ENCODE measurements at places on chromosomes 2 and 18. TPM values are rescaled to one million over a fixed set of nuclear protein-coding genes. Genes with fewer than 3 reads are reported as not detected.
A peak's percentile ranks its signal among the peaks of the same experiment; 100 is the strongest.

- DNase-seq: no peak
Measured at GRCh38 chr18:52152036-52152435, 188.0 kb upstream of the DCC start.

The TMEM163 gene
- 4.7 TPM for total RNA-seq

DNA sequence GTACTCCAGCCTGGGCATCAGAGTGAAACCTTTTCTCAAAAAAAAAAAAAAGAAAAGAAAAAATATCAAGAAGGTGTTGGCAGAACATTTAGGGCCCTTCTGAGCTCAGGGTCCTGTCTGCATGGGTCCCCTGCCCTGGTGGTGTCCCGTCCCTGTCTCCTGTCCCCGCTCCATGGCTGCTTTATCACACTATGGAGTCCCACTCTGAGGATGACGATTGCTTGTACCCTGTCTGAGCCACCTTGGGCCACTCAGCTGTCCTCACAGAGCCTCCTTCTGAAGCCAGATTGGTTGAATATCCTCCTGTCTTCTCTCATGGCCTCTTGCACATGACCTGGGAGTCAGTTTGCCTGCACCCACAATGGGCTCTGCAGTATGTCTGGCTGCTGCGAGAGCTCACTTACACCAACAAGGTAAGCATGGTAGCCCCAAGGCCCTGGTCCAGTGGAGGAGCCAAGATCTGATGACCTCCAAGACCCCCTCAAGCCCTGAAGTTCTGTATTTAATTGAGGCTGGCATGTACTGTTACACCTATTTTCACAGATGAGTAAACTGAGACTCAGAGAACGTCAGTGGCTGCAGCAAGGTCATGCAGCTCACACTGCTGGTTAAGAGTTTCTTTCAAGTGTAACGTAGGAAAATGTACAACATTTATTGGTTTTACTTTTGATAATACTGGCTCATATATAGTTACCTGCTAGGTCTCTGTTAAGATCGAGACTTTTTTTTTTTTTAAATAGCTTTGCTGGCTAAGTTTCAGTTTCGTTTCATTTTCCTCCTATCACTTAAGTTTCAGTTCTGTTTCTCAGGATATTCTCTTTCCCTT is 16.9 kb upstream of the ZCCHC2 start:
- DNase-seq: no peak

- no peak for DNase-seq
Measured at GRCh38 chr2:171260471-171261424, 100.1 kb upstream of the TLK1 start.

- DNase-seq: no peak
Measured at GRCh38 chr18:68666381-68666780, 48.5 kb downstream of the TMX3 start.

The EML6 gene
- total RNA-seq: 17.0 TPM

DNA sequence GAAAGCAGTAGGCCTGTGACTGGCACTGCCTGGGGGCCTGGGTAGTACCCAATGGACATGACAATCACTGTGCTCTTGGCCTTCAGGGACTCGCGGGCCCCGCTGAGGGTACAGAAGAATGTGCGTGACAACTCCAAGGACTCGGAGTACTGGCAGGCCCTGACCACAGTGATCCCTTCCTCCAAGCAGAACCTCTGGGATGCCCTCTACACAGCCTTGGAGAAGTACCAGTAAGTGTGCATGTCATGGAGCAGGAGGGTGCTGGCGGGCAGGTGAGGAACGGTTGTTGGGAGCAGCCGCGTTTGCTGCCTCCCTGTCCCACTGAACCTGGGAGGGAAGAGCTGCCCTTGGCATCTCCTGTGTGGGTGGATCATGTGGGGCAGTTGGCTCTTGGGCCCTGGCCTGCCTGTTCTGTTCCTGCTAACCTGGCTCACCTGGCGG is 23.3 kb downstream of the OTOF start:
- DNase-seq: no peak

GRCh38 chr2:120177001-120177621 is 46.1 kb downstream of the TMEM185B start:
- no peak for DNase-seq

The ARHGAP28 gene
- total RNA-seq: 7.5 TPM

- no peak for DNase-seq
Measured at GRCh38 chr2:48116497-48116896, 210.2 kb upstream of the FBXO11 start.

The FMNL2 gene
- 52.4 TPM for total RNA-seq

GRCh38 chr18:80171054-80171872 is 62.2 kb downstream of the ADNP2 start:
- peak; percentile 77 for DNase-seq

- no peak for DNase-seq
Measured at GRCh38 chr2:96924775-96925747, 55.2 kb upstream of the SEMA4C start.
